ENCODE measurements at places on chromosomes 3 and 15.

DNA sequence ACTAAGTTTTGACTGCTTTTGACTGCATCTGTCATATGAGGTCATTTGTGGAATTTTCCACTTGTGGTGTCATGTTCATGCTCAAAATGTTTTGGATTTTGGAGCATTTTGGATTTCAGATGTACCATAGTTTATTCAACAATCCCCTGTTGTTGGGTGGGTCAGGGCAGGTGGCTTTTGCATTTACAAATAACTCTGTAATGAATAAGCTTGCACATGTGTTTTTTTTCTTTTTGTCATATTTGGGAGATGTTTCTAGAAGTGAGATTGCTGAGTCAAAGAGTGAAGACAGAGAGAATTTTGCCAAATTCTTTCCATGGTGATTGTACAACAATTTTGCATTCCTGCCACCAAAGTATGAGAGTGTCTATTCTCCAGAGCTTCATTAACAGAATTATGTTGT, 62.4 kb upstream of the ADPGK start:
- DNase-seq = no peak

DNA sequence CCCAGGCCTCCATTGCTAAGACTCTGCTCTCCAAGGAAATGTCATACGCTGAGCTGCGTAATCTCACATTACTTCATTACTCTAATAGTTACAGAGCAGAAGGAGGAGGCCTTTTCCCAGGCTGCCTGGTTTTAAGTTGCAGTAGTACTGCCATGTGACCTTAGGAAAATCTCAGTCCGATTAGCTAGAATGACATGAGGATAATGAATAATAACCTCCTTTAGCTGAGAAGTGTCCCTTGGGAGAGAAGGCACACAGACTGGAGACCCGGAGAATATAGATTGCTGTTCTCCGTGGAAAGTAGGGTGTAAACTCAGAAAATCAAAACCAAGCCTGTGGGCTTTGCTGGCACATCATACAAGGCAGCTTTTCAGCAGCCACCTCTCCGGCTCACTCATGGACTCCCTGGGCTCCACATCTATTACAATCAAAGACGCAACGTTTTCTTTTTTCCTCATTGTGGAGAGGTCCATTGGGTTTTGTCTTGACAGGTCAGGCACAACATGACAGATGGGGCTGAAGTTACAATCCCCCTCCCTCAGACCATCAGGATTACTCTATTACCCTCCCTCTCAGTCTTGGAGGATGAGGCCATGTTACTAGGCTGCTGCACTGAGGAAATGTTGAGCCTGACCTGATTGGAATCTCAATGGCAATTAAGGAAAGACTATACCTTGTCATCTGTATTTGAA, 134.8 kb upstream of the MB21D2 start:
- no peak for DNase-seq

DNA sequence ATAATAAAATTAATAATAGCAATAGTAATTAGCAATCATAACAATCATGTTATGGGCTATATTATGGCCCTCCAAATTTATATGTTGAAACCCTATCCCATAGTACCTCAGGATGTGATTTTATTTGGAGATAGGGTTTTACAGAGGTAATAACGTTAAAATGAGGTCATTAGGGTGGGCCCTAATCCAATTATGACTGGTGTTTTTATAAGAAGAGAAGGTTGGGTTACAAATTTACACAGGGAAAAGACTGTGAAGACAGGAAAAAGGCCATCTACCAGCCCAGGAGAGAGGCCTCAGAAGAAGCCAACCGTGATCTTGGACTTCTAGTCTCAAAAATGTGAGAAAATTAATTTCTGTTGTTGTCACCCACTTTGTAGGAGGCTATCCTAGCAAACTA, 353.1 kb downstream of the CHL1 start:
- DNase-seq = no peak

GRCh38 chr15:45138814-45139765, 9.3 kb downstream of the DUOX1 start:
- DNase-seq = no peak

- DNase-seq = no peak
Observed at GRCh38 chr15:26015516-26016075, 152.5 kb upstream of the ATP10A start.

DNA sequence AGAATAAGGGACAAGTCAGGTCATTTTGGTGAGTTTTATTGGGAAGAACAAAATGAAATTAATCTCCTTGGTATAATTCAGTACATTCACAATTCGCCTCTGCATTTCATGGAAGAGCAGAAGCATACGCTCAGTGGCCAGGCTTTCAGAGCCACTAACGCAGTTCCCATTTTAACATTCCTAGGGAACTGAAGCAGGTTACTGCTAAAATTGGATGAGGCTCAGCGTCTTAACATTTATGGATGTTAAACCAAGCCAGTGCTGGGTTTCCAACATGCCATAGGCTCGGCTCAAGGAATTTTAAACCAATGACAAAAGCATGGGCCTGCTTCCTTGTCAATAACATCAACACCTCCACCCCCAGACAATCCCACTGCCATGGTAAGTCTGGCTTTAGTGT, 172.7 kb upstream of the PRICKLE2 start:
- no peak for DNase-seq

GRCh38 chr3:127719369-127719768, 46.6 kb downstream of the ABTB1 start:
- DNase-seq = no peak

- peak; percentile 60 for DNase-seq
Observed at GRCh38 chr15:69576035-69576526, 123.5 kb downstream of the RPLP1 start.

- DNase-seq = peak; percentile 44
Observed at GRCh38 chr15:58260205-58260724, 122.1 kb downstream of the AQP9 start.

DNA sequence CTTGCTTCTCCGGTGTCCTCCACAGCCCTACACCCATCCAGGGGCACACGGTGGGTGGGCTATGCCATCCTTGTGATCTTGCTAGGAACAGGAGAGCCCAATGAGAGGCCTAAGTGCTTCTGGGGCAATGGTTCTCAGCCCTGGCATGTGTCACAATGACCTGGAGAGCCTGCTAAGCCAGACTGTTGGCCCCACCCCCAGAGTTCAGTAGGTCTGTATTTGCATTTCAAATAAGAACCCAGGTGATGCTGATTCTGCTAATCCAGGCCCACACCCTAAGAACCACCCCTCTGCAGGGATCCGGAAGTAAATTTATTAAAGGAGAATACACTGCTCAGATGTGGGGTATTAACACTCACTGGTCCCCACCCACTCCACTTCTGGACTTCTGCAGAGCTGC, 57.9 kb downstream of the RORA start:
- no peak for DNase-seq

DNA sequence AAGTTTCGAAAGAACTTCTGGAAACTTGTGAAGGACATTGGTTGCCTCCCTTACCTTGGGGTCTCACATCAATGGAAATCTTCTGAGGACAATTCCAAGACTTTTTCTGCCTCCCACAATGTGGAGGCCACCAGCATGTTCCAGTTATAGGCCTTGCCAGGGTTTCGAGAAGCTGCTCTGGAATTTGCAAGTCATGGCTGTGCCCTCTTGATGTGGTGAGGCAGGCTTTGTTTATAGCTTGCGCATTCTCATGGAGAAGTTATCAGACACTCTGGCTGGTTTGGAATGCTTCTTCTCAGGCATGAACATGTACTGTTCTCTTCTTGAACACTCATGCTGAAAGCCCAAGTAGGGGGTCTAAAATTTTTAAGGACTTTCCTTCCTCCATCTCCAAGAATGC, 4.1 kb downstream of the CXCR6 start:
- no peak for DNase-seq

DNA sequence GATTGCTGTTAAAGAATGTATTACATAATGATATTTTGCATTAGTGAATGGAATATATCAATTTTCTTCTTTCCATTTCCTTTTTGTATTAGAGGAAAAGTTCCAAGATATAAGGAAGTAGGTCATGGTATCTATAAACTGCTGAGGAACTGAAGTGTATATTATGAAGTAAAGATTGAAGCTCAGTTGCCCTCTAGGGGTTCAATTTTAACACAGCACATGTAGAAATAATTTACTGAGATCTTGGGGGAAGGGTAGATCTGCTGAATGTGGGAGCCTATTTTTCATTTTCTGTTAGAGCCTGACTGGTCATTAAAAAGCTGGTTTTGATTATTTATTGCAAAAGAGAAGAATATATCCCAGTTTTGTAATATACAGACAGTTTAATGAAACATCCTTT, 45.2 kb downstream of the CMC1 start:
- no peak for DNase-seq

DNA sequence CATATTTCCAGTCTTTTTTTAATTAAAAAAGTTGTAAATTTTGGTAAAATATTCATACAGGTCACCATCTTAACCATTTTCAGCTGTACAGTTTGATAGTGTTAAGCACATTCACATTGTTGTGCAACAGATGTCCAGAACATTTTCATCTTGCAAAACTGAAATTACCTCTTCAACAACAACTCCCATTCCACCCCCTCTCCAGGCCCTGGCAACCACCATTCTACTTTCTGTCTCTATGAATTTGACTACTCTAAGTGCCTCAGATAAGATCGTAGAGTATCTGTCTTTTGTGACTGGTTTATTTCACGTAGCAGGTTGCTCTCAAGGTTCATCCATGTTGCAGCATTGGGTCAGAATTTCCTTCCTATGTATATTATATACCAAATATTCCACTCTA, 76.0 kb downstream of the SLCO3A1 start:
- DNase-seq = no peak

- peak; percentile 61 for DNase-seq
Observed at GRCh38 chr3:180594631-180595558, 7.1 kb upstream of the TTC14 start.

- DNase-seq = no peak
Observed at GRCh38 chr3:14976317-14976716, 28.9 kb downstream of the NR2C2 start.

DNA sequence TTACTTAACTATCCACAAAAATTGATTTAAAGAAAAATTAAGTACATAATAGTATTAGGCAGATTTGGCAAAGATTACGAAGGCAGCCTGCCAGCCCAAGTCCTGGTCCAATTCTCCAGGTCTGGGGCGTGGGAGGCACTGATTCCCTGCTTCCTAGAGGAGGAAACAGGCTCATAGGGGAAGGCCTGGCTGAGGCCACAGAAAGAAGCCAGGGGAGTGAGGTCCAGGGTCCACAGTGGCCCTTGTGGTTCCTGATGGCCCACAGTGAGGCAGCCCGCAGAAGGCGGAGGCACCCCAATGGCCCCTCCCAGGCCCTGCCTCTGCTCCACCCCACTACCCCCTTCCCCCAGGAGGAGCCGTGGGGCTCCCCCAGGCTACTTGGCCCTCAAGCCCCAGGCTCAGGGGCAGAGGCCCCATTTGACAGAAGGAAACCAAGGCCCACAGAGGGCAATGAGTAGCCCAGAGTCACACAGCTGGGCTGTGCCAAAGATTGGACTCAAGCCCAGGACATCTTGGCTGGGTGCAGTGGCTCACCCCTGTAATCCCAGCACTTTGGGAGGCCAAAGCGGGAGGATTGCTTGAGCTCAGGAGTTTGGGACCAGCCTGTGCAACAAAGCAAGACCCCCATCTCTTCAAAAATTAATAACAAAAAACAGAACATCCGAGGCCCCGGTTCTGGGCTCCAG, 21.0 kb downstream of the H1-8 start:
- no peak for DNase-seq

DNA sequence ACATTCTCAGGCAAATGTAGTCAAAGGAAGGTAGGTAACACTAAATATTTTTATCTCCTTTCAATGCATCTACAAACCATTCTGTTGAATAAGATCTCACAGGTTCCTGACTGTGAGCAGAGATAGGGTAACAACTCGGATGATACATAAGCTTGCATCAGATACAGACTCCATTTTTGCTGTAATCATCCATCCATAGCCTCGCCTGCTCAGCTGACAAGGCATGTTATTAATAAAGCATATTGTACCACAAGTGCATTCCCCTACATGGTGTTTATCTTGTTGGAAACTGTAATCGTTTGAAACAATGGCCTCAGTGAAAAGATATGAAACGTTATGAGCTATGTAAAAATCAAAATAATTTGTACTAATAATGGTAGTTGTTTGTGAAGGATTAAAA, 35.4 kb upstream of the TCF12 start:
- no peak for DNase-seq

DNA sequence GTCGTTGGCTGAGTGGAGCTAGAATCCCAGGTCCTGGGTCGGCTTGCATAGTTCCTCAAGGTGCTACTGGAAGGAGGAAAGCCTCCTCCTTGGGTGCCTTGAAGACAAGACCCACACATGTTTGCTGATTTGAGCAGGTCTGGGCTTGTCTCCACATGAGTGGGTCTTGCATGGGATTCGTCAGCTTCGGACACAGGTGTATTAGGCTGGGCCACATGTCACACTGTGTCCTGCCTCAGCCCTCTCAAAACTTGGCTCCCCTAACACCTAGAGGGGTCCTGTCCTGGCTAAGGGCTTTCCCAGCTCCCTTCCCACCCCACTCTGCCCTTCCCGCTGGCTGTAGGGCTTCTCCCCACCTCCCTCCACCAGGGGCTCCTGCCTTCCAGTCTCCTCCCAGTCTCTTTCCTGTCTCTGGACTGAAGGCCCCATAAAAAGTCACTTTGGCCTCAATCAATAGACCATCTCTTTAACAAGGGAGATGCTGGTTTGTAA, 73.0 kb upstream of the ADPGK start:
- DNase-seq = no peak

DNA sequence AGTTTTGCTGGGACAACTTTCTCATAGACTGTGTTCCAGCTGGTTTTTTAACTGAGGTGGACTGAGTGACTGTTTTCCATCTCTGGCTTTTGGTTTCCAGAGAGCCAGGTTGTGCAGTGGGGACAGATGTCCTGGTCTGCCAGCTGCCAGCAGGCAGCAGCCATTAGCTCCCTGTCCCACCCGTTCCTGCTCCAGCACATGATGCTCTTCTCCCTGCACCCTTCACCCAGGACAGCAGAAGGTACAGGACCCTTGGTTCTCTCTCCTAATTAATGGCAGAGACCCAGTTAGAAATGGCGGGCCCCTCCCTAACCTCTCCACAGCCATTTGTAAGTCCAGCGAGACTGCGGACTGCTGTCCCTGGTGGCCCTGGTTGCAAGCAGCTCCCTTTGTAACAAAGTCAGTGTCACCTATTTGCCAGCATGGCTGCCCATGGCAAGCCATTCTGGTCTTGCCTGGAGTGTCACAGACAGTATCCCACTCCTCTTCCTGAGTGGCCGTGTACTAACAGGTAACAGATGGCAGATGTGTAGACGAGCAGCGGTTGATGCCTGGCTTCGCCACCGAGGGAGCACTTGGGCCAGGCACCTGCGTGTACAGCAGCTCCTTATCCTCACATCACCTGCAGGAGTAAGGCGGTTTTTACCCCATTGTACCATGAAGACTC, 148.3 kb downstream of the DNAJB8 start:
- no peak for DNase-seq

- DNase-seq = no peak
Observed at GRCh38 chr3:79380581-79380980, 387.2 kb downstream of the ROBO1 start.

All from NCI-H1105 (cell line).